ENCODE measurements at places on chromosomes 1 and 21.

DNA sequence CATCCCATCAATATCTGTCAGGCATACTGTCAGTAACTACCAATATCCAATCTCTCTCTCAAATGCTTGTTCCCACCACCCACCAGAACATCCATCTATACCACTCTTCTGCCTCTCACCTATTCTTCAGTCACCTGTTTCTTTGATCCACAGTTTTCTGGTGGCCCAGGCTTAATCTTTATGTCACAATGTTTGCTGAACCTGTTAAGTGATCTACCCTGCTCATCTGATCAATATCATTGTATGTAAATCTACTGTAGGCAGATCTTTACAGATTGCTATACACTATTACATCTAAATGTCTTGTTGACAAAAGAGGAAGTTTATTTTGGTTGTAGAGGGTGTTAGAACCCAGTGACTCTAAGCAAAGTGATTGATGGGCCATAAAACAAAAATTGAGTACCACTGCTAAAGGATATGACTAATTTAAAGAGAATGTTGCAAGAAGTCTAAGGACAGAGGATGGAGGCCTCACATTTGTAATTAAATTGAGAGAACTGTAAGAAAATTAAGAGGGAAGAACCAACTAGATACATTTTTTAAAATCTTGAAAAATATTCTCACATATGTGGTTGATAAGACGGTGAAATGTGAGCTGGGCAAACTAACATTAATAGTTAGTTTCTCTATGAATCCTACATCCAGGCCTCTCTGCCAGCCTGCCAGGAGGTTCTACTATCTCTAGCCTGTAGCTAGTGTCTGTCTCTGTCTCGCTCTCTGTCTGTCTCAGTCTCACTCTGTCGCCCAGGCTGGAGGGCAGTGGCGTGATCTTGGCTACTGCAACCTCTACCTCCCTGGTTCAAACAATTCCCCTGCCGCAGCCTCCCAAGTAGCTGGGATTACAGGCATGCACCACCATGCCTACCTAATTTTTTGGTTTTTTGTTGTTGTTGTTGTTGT lies 34.1 kb downstream of the EGLN1 start:
- no peak overlapping the region for H3K4me3 ChIP-seq
- no peaks in the 10 kb centered on the region for H3K4me1 ChIP-seq
- DNase-seq = no peak
- H3K36me3 ChIP-seq = no peaks in the 10 kb centered on the region

- H3K4me3 ChIP-seq = no peak overlapping the region
- H3K4me1 ChIP-seq = no peaks in the 10 kb centered on the region
Observed at GRCh38 chr1:55352811-55353180, 137.6 kb upstream of the USP24 start.

- H3K27ac ChIP-seq = no peak overlapping the region
- H3K36me3 ChIP-seq = no peaks in the 10 kb centered on the region
- H3K27me3 ChIP-seq = no peaks in the 10 kb centered on the region
- no peak for DNase-seq
- H3K4me1 ChIP-seq = peaks cover 3% of the 10 kb centered on the region
Observed at GRCh38 chr1:172451002-172451443, 7.2 kb upstream of the PIGC start.

- H3K27ac ChIP-seq = no peak overlapping the region
- no peaks in the 10 kb centered on the region for H3K36me3 ChIP-seq
- no peak overlapping the region for H3K4me3 ChIP-seq
- no peaks in the 10 kb centered on the region for H3K27me3 ChIP-seq
- DNase-seq = no peak
Observed at GRCh38 chr1:165290148-165290547, 66.4 kb downstream of the LMX1A start.

DNA sequence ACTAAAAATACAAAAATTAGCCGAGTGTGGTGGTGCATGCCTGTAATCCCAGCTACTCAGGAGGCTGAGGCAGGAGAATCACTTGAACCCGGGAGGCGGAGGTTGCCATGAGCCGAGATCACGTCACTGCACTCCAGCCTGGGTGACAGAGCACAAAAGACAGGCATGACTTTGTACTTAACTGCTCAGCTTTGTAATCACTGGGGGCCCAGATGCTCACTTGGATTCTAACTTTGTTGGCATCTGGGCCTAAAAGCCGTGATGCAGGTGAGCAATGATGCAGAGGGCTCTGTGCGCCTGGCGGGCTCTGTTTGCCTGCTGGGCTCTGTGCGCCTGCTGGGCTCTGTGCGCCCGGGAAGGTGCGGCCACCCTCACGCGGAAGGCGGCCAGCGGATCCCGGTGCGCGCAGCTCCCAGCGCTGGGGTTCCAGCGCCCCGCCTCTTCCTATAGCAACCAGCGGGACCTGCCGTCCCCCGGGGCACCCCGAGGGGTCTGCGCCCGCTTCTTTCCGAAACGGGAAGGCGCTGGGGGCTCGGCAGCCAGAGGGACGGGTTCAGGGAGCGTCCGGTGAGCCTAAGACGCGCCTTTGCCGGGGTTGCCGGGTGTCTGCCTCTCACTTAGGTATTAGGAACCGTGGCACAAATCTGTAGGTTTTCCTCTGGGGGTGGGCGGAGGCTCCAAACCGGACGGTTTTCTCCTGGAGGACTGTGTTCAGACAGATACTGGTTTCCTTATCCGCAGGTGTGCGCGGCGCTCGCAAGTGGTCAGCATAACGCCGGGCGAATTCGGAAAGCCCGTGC lies 31.7 kb downstream of the PRMT2 start:
- H3K36me3 ChIP-seq = peaks cover 20% of the 10 kb centered on the region
- H3K4me3 ChIP-seq = peak overlapping the region; percentile 70
- DNase-seq = no peak
- no peak overlapping the region for H3K27ac ChIP-seq
- no peaks in the 10 kb centered on the region for H3K27me3 ChIP-seq

DNA sequence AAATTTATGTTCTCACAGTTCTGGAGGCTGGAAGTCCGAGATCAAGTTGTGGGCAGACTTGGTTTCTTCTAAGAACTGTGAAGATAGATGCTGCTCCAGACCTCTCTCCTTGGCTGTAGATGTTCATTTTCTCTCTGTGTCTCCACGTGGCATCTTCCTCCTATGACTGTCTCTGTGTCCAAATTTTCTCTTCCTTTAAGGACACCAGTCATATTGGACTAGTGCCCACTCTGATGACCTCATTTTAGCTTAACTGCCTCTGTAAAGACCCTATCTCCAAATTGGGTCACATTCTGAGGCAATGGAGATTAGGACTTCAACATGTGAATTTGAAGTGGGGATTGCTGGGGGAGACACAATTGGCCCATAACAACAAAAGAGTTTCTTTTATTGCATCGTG lies 125.3 kb upstream of the ETS2 start:
- DNase-seq = no peak
- no peaks in the 10 kb centered on the region for H3K36me3 ChIP-seq
- H3K27ac ChIP-seq = peak overlapping the region; percentile 67
- H3K4me3 ChIP-seq = no peak overlapping the region
- peaks cover 52% of the 10 kb centered on the region for H3K4me1 ChIP-seq

DNA sequence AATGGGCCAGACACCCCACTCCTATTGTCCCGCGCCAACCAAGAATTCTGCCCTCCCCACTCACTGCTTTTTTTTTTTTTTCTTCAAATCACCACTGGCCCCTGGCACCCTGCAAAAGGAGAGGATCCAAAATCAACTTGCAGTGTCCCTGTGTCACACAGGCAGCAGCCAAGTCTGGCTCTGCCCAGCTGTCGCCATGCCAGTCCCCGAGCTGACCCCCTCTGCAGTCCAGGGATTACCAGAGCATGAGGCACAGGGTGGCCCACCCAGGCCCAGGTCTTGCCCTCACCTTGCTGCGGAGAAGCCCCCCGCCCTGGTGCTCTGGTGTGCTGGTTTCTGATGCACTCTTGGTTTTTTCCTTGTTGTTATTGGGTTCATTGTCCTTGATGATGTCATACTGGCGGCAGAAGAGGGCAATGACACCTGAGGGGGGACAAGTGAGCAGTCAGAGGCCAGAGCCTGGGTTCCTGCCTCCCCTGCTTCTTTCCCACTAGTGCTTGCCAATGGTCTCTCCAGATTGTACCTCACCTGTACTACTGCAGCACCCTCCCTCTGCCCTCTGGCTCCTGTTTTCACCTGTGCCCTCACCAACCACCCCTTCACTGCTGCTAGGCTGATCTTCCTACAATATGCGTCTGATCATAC lies 6.2 kb downstream of the FNDC5 start:
- H3K36me3 ChIP-seq = no peaks in the 10 kb centered on the region
- DNase-seq = no peak
- H3K27me3 ChIP-seq = no peaks in the 10 kb centered on the region
- no peak overlapping the region for H3K4me3 ChIP-seq

DNA sequence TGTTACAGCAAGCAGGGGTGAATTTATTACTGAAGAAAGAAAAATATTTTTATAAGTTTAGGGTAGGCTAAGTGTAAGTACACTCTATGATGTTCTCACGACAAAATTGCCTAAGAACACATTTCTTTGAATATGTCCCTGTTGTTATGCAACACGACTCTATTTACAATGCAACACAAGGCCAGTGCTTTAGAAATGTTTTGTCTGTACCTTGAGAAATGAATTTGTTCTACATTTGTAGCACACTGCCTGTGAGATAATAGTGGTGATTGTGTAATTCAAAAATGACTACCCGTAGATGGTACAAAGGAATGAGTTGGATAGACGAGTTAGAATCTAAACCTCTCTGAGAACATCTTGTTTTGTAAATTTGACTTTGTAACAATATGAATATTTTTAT lies 63.7 kb upstream of the IGSF5 start:
- H3K4me3 ChIP-seq = no peak overlapping the region
- H3K27me3 ChIP-seq = no peaks in the 10 kb centered on the region
- no peaks in the 10 kb centered on the region for H3K36me3 ChIP-seq

DNA sequence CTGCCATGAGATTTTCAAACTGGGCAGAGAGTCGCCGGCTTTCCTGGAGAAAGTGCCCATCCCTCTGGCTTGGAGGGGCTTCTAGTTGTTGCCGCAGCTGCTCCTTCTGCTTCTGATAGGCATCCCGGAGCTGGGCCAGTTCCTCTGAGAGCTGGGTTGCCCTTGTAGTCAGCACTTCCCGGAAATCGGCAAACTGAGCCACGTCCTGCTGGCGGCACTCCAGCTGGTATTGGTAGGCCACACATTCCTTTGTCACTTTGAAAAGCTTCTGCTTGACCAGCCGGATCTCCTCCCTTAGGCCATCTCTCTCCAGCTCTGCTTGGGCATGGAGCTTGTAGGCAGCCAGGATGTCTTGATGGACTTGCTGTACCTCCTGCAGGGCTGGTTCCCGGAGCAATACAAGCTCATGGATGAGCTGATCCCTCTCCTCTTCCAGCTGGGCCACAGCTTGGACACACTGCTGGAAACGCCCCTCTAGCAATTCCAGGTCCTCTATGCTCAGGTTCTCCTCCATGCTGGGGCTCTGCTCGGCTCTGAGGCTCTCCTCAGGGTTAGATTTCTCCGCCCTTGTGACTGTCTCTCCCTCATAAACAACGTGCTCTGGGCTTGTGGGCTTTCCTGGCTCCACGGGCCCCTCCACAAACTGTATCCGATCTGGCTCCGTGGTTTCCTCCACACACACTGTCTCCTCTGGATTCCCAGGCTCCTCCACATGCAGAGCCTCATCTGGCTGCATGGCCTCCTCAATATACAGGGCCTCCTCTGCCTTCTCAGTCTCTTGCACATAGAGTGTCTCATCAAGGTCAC lies 7.3 kb downstream of the SYNC start:
- H3K27me3 ChIP-seq = no peaks in the 10 kb centered on the region
- H3K4me3 ChIP-seq = peak overlapping the region; percentile 3
- DNase-seq = peak; percentile 68
- H3K4me1 ChIP-seq = peaks cover 58% of the 10 kb centered on the region
- peak overlapping the region; percentile 87 for H3K27ac ChIP-seq
- peaks cover 21% of the 10 kb centered on the region for H3K36me3 ChIP-seq

DNA sequence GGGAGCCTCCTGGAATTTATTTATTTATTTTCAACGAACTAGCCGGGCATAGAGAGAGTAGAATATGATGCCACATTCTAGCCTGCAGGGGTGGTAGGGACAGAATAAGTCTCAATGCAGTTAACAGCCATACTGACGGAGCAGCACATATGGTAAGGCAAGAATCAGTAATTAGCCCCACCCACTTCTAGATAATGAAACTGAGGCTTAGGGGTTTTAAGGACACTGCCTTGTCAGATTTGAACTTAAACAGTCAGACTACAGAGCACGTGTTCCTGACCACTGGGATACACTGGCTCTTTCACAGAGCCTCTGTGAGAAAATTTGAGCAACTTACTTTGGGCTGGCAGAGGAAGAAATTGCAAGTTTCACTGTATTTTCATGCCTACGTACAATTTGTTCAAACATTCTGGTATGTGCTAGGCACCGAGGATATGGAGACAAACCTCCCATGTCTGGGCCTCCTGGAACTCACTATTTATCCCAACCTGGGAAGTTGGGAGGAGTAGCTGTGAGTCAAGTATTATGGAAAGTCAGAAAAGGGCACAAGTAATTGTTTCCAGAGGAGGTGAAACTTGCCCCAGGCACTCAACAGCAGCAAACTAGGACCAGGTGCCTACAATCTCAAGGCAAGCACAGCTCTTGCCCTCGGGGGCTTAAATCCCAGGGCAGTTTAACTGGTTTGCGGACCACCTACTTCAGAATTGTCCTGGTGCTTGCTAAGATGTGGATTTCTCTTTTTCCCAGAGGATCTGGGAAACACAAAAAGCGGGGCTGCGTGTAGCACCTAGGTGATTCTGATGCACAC lies 1.6 kb upstream of the CLIC4 start:
- H3K4me1 ChIP-seq = peaks cover 19% of the 10 kb centered on the region
- peak overlapping the region; percentile 88 for H3K27ac ChIP-seq
- H3K27me3 ChIP-seq = no peaks in the 10 kb centered on the region
- H3K4me3 ChIP-seq = peak overlapping the region; percentile 91
- no peaks in the 10 kb centered on the region for H3K36me3 ChIP-seq

DNA sequence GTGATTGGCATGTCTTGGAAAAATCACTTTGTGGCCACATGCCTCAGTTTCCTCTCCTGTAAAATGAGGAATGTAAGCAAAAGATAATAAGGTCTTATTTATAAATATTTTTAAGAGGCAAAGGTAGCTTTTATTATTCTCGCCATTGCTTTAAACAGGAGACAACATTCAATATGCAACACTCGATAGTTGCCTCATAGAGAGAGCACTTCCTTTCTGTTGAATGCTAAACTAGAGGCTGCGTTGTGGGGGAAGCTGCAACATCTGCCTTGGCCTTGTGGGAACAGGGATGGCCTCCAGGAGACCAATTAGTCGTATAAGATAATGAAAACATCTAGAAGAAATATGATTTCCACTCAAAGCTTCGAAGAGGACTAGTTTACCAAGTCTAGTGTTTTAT lies 3.5 kb downstream of the OSCP1 start:
- H3K36me3 ChIP-seq = no peaks in the 10 kb centered on the region
- no peaks in the 10 kb centered on the region for H3K27me3 ChIP-seq
- H3K4me1 ChIP-seq = no peaks in the 10 kb centered on the region
- no peak overlapping the region for H3K4me3 ChIP-seq
- H3K27ac ChIP-seq = no peak overlapping the region

- H3K36me3 ChIP-seq = no peaks in the 10 kb centered on the region
- no peaks in the 10 kb centered on the region for H3K4me1 ChIP-seq
- no peak overlapping the region for H3K27ac ChIP-seq
- H3K27me3 ChIP-seq = no peaks in the 10 kb centered on the region
Observed at GRCh38 chr1:8578132-8578877, 239.1 kb downstream of the RERE start.

Data from thoracic aorta (tissue), 2 donors.